Left cardiac atrium (tissue), 4 donors: ENCODE measurements at places on chromosomes 13 and 19. TPM values are rescaled to one million over a fixed set of nuclear protein-coding genes. Genes with fewer than 3 reads are reported as not detected.

Gene POU4F1
- not detected for total RNA-seq

Gene S1PR5
- total RNA-seq, result 0.29 TPM

Gene CAPN12
- total RNA-seq, result 0.77 TPM

Gene SRRM5
- total RNA-seq, result 0.18 TPM

Gene CLDN10
- total RNA-seq, result not detected

DNA sequence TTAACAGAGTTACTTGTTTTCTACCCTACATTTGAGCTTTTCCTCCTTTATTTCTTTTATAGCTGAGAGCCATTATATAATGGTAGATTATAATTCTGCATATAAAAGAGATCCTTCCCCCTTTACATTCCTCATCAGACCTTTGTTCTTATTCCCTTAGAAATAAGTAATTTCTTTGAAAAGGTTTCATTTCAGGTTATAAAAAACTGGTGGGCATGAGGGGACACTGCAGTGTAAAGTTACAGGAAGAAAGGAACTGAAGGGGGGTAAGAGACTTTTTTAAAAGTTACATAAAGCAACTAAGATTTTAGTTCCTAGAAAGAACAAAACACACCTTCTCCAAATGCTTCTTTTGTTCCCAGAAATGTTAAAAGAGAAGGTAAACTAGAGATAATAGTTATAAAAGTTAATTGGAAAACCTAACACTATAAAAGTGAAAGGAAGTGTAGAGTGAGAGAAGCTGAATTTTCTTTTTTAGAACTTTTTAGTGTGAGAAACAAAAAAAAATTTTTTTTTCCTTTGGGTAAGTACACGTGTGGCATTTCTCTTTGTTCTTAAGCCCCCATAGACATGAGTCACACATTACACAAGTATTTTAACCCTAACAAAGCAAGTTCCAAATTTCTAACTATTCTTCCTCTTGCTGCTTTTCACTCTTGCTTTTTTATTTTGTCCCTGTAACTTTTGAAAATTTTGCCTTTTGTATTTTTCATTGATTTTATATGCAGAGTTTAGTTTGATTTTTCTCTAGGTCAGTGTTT lies 106.4 kb upstream of the MLNR start:
- DNase-seq, result no peak

DNA sequence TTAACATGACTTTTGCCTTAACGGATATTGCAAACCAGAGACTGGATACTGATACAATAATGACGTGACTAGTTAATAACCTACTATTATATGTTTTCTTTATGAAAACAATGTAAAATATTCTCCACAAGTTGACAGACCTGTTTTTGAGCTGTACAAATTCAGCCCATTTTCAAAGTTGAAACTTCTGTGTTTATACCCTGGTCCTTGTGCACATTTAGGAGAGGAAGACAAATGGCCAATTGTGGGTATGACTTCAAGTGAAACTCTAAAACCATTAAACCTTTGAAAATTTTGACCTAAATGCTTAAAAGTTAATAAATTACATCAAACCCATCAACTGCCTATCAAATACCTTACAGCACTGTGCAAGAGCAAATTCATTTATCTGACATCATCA lies 8.9 kb downstream of the SPRY2 start:
- DNase-seq, result no peak

DNA sequence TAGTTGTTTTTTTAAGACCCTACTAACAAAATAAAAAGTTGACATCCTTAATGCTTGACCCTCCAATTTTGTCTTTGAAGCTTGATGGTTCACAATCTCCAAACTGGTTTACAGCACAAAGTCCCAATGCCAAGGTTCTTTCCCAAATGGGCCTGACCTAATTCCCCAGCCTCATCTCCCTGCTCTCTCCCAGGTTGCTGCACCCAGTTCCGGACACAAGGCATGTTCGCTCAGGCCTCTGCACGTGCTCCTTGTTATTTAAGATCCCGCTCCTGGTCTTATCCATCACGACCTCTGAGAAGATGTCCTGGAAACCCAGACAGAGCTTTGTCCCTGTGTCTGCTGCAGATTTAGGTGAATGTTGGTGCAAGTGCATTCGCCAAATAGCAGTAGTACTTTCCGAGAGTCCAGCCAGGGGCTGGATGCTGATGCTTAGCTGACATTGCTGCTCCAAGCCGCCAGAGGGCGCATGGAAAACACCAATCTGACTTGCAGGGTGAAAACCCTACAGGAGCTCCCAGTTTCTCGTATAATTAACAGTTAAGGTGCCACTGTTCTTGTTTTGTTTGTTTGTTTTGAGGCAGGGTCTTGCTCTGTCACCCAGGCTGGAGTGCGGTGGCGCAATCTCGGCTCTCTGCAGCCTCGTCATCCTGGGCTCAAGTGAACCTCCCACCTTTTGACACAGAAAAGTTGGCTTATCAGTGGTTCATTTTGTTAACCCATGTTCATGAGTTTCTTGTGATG lies 18.5 kb downstream of the LYPD3 start:
- peak; percentile 79 for DNase-seq

Gene MAG
- not detected for total RNA-seq

GRCh38 chr19:11204943-11205349 lies 7.6 kb upstream of the KANK2 start:
- DNase-seq, result peak; percentile 63

- no peak for DNase-seq
Observed at GRCh38 chr13:39692660-39693438, 37.4 kb downstream of the COG6 start.

DNA sequence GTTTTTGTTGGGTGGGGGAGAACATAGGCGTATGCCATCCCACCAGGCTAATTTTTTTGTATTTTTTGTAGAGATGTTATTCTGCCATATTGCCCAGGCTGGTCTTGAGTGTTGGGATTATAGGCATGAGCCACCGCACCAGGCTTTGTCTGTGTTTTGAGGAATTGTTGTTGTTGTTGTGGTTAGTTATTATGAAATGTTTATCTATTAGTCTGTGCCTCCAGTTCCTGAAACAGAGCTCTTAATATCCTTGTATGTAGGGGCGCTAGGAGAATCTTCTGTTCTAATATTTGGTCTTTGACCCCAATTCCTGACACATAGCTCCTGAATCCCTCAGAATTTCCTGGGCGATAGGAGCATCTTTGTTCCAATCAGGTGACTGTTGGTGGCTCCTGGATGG lies 5.6 kb upstream of the LATS2 start:
- DNase-seq, result no peak

- DNase-seq, result no peak
Observed at GRCh38 chr13:44312834-44313551, 60.6 kb upstream of the SERP2 start.

Gene KIR3DL2
- not detected for total RNA-seq

GRCh38 chr13:49421391-49421790 lies 22.5 kb downstream of the CAB39L start:
- DNase-seq, result no peak

Gene FUT1
- total RNA-seq, result 2.1 TPM

- DNase-seq, result no peak
Observed at GRCh38 chr13:32733690-32734089, 147.4 kb downstream of the PDS5B start.

- no peak for DNase-seq
Observed at GRCh38 chr19:50725218-50725910, 2.2 kb downstream of the CLEC11A start.

Gene ZNF284
- 1.9 TPM for total RNA-seq

DNA sequence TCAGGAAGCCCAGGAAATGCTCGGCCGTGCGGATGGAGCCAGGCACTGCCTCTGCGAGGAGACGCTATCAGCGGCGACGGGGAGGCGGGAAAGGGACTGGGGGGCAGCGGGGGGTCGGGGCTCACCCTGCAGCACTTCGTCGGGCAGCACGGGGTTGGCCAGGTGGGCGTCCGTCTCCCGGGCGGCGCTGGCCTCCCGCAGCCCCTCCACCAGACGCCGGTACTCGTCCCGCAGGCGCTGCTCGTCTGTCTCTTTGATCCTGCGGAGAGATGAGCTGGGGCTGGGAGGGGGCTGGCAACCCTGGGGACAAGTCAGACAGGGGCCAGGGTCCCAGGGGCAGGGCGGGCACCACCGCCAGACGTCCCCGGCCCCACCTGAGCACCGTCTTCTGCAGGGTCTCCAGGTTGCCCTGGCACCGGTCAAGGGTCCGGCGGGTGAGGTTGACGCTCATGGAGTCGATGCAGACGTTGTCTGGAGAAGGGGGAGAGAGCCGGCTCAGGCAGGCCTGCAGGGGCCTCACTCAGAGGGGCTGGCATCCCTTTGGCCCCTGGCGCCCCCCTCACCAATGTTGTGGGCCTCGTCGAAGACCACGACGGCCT lies 6.4 kb downstream of the ERCC2 start:
- no peak for DNase-seq

- no peak for DNase-seq
Observed at GRCh38 chr13:103246581-103247200, 180.5 kb upstream of the SLC10A2 start.

Gene NLRP7
- not detected for total RNA-seq

GRCh38 chr13:33445024-33445423 lies 159.5 kb upstream of the STARD13 start:
- DNase-seq, result no peak

GRCh38 chr13:45966715-45967114 lies 85.8 kb downstream of the ZC3H13 start:
- DNase-seq, result no peak

Gene SYT5
- total RNA-seq, result not detected

GRCh38 chr19:43784981-43785808 lies 4.4 kb upstream of the KCNN4 start:
- peak; percentile 51 for DNase-seq

Gene NLRP4
- total RNA-seq, result not detected

Gene ZNF792
- total RNA-seq, result 5.5 TPM

GRCh38 chr13:59384154-59384553 lies 779.6 kb downstream of the DIAPH3 start:
- DNase-seq, result no peak

DNA sequence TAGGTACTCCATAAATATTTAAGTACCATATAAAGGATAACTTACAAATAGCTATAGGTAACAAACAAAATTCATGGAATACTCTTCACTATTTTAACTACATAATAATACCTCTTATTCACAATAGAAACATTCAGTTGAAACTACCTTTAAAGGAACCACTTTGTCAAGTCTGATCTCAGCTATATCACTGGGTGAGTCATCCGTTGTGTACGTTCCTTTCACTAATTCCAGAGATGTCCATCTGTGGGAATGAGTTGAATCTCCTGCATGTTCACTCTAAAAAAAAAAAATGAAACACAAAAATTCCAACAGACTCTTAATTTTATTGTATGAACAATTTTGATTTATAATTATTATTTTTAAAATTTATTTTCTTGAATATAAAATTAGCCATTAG lies 149.4 kb upstream of the FBXL3 start:
- DNase-seq, result no peak

Gene FLT3LG
- 6.0 TPM for total RNA-seq

GRCh38 chr13:47813718-47814117 lies 187.4 kb downstream of the SUCLA2 start:
- no peak for DNase-seq

Gene SOX1
- not detected for total RNA-seq

GRCh38 chr13:27353708-27354107 lies 70.7 kb upstream of the GTF3A start:
- no peak for DNase-seq

DNA sequence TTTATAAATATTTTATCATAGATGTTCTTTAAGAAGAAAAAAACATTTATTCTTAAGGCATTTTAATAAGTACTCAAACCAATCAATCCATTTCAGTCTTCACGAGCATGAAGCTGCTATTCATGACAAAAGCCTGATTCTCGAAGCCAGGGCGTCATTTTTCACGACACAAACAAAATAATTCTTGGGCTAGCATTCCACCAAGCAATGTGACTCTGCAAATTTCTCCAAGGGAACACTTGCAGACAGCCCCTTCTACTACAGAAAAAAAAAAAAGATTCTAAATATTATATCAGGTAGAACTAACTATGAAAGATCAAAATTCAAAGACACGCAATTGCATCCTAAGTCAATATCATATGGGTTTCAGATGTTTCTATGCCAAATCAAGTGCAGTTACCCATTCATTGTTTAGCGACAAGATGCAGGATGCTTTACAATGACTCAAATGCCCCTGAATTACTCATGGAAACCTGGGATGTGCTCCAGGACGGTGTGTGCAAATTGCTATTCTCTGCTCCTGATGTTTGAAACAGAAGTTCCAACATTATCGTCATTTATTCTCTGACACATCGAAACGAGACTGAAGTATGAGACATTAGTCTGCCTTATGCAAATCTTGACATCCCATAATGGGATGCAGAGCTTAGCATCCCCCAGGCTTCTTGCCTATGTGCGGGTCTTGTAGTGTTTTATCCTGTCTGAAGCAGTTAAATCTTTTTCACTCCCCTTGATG lies 517.7 kb downstream of the MYO16 start:
- no peak for DNase-seq

GRCh38 chr13:27474751-27475268 lies 24.4 kb upstream of the MTIF3 start:
- DNase-seq, result no peak

- DNase-seq, result no peak
Observed at GRCh38 chr19:51546107-51546649, 14.7 kb upstream of the SIGLEC6 start.

Gene TMIGD2
- not detected for total RNA-seq

GRCh38 chr13:99371956-99372355 lies 64.8 kb upstream of the GPR183 start:
- no peak for DNase-seq

Gene CYP2A6
- not detected for total RNA-seq

- DNase-seq, result no peak
Observed at GRCh38 chr13:53494406-53494805, 465.8 kb downstream of the OLFM4 start.
